ENCODE measurements at places on chromosomes 7 and 10. TPM values are rescaled to one million over a fixed set of nuclear protein-coding genes. Genes with fewer than 3 reads are reported as not detected.

Gene GPR141
- total RNA-seq, result not detected

Gene RBP3
- total RNA-seq, result not detected

Gene FAM237B
- not detected for total RNA-seq

Gene DNAJC12
- total RNA-seq, result 0.23 TPM

Gene HILPDA
- 11.9 TPM for total RNA-seq

Gene ELMO1
- total RNA-seq, result not detected

Gene CTTNBP2
- not detected for total RNA-seq

Gene SLC26A5
- not detected for total RNA-seq

Gene ZKSCAN1
- total RNA-seq, result 21.3 TPM

Gene OR2F2
- total RNA-seq, result not detected

Gene ZYX
- 95.9 TPM for total RNA-seq

Gene RET
- total RNA-seq, result 2.5 TPM

Gene SAP25
- total RNA-seq, result not detected

Gene PSD
- total RNA-seq, result 0.31 TPM

Gene TAS2R41
- total RNA-seq, result not detected

Data from hair follicular keratinocyte (primary cell).